ENCODE measurements at places on chromosomes 6 and 20.

DNA sequence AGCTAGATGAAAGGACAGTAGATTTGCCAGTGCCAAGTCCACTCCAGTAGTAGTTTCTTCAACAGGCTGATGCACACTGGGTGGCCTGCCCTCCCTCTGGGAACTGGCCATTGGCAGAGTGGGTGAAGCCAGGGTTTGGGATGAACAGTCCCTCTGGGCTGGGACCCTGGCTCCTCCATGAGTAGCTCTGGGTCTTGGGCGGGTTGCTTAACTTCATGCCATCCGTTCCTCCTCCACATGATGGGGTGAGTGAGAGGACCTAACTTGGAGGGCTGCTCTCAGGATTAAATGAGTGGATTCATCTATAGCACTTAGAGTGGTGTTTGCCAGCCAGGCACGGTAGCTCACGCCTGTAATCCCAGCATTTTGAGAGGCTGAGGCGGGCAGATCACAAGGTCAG is 47.2 kb downstream of the PLAGL2 start:
- DNase-seq, result no peak

GRCh38 chr6:15712797-15713196 is 50.0 kb upstream of the DTNBP1 start:
- DNase-seq, result no peak

DNA sequence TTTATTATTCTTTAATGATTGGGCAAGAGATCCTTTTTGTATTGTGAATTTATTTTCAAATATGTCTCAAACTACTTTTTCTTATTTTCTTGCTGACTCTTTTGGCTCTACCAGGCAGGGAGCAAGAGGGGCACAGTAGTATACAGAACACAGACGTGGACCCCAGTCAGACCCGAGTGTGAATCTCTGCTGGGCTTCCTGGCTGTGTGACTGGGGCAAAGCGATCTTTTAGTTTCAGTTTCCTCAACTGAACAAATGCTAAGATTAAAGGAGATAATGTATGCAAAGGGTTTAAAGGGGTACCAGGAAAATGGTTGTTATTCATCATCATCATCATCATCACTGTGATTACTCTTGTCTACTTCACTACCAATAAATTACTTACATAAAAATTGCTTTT is 317.5 kb downstream of the HIVEP2 start:
- DNase-seq, result no peak

DNA sequence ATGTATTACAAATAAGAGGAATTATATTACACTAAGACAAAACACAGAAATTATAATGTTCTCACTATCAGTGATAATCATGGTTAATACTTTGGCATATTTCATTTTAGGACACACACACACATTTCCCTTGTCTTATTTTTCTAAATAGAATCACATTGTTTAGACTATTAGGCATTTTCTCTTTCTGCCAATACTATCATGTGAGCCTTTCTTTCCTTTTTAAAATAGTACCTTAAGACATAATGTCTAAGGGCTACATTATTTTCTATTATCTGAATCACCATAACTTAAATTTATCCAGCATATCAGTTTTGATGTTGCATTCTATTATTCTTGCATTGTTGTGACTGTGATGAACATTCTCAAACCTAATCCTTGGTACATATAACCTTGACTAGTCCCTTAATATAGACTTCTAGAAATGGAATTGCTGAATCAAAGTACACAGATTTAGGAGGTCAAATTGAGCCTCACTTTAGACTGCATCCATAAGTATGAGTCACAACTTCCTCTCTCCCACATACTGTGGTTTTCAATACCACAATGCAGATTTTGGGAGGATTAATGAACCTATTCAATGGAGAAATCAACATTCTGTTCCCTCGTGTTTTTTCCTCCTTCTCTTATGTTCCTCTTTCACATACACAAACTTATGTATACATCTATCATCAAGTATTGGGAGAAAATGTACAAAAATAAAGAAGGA is 212.6 kb downstream of the MOXD1 start:
- DNase-seq, result no peak
